OCI-LY7 (cell line): ENCODE measurements at places on chromosomes 2 and 18. TPM values are rescaled to one million over a fixed set of nuclear protein-coding genes. Genes with fewer than 3 reads are reported as not detected.

GRCh38 chr2:169819106-169819505, 5.6 kb downstream of the METTL5 start:
- no peak for DNase-seq

GRCh38 chr18:75365837-75366236, 61.7 kb downstream of the SMIM21 start:
- no peak for DNase-seq

DNA sequence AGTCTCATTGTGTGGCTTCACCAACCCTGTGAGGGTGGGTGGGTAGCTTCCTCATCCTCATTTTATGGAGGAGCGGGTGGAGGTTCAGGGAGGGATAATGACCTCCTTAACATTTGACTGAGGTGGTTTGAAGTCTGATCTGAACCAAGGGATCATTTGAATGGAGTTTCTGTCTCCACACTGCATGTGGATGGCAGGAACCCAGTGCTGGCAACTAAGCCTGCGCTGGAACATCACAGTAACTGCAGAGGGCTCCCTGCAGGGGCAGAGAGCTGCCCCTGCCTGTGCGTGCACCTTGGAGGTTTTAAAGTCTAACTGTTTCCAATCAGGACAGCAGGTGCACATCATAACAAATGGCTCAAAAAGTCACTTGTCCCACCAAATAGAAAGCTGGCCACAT, 3.3 kb downstream of the AGAP1 start:
- no peak for DNase-seq

GRCh38 chr18:55732227-55733106, 144.5 kb upstream of the TCF4 start:
- DNase-seq, result no peak

DNA sequence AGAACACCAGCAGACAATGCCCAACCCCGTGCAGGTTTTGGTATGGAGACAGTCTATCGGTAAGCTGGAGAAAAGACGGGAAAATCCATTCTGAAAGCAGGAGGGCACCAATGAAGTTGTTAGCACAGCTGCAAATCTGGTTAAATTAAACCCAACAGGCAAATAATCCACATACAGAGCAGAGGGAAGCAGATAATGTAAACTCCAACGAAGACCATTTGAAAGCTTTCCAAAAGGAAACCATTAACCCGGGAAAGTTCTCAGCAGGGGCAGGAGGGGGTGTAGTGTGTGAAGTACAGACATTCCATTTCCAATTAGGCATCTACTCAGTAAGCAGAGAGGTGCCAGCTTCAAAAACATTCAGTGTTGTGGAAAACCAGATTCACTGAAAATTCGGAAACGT, 10.3 kb downstream of the EDAR start:
- no peak for DNase-seq

GRCh38 chr2:196750291-196750923, 49.1 kb downstream of the GTF3C3 start:
- DNase-seq, result no peak

DNA sequence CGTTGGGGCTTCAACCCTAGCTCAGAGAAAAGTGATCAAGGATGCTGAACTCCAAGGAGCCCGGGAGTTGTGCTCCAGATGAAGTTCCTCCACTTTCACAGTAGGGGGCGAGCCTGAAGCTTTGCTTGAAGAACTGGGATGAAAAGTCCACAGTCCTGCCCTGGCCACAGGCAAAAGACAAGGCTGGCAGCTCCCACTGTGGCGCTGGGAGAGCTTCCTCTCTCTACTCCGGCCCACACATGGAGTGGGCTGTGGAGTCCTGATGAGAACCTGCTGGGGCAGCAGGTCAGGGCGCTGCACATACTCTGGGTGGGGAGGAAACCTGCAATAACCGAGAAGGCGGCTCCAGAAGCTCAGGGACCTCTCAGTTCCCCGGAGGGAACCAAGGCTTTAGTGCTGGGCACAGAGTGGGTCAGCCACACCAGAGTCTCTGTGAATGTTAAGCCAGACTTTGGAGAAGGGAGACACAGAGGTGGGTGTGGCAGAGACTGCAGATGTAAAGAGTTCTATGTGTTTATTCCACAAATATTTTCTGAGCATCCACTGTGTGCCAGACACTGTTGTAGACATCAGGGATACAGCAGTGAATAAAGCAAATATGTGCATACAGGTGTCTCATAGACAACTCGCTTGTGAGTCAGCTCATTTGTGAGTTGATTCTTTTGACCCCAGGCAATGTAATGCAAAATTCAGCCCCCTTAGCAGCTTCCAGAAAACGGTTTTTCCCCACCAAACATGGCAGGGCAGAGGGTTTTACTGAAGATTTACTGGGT, 48.0 kb upstream of the MRPL33 start:
- DNase-seq, result peak; percentile 42

DNA sequence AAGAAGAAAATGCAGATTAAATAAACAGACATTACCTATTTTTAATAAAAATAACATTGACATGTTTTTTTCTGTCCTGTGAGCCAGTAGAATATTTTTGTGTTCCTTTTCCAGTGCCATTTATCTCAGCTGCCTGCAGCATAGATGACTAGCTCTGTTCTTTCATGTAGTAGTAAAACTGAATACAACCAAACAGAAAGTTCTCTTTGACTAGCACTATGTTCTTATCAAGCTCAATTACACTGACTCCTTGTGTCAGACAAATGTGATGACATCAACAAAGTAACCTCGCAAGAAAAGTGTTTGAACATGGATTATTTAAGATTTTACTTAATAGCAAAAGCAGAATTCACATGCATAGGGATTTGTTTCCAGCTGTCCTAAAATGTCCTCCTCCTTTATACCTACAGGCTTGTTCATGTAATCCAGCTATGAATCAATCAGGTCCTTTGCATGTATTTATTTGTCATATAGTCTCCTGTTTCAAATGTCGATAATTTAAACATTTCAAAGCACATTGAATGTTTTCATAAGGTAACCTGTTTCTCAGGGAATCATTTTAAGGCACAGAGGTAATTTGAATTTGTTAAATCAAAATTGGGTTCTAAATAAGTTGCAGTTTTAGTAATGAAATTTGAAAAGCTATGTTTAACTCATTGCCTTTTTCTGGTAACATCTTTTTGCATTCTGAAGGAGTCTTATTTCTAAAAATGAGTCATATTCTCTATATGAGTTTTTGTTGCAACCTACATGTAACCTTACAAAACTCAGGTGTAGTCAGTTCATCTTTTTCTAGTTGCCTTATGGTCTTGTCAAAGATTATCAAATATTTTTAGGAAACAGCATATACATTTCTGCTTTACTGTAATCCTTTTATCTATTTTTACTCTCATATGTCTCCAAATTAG, 215.3 kb upstream of the GULP1 start:
- no peak for DNase-seq

DNA sequence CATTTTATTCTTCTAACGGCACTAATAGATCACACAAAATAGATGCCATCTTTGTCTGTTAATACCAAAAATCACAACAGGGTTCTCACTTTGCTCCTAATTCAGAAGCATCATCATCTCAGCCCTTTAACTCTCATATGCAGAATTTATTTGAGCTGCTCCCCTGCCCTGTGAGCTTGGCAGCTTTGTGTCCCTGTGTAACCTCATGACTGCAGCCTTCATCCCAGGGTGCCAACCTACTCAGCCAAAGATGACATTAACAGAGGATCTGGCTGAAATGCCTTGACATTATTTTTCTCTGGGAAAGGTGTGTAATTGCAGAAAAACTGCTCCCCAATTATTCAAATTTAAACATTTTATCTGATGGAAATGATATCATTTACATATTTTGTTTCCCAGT, 319.4 kb downstream of the NRXN1 start:
- no peak for DNase-seq

TYW5 gene
- 7.7 and 8.9 TPM in 2 replicates for total RNA-seq

DNA sequence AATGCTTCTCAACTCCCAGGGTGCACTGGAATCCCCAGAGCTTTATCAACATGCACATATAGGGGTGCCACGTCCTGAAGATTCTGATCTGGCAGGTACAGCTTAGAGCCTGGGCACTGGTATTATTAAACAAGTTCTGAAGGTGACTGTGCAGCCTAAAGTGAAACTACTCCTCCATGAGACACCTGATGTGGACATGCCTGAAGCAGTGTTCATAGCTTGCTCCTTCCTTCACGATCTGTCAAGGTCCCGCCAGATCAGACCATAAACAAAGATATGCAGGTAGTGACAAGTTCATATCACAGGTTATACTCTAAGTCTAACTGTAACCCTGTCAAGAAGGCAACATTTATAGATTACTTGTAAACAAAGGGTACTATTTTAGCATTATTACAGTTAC, 65.3 kb upstream of the DNER start:
- no peak for DNase-seq

INPP5D gene
- total RNA-seq, result 92.6 and 109 TPM in 2 replicates

- no peak for DNase-seq
Observed at GRCh38 chr2:180001726-180002125, 5.4 kb downstream of the CWC22 start.

DNA sequence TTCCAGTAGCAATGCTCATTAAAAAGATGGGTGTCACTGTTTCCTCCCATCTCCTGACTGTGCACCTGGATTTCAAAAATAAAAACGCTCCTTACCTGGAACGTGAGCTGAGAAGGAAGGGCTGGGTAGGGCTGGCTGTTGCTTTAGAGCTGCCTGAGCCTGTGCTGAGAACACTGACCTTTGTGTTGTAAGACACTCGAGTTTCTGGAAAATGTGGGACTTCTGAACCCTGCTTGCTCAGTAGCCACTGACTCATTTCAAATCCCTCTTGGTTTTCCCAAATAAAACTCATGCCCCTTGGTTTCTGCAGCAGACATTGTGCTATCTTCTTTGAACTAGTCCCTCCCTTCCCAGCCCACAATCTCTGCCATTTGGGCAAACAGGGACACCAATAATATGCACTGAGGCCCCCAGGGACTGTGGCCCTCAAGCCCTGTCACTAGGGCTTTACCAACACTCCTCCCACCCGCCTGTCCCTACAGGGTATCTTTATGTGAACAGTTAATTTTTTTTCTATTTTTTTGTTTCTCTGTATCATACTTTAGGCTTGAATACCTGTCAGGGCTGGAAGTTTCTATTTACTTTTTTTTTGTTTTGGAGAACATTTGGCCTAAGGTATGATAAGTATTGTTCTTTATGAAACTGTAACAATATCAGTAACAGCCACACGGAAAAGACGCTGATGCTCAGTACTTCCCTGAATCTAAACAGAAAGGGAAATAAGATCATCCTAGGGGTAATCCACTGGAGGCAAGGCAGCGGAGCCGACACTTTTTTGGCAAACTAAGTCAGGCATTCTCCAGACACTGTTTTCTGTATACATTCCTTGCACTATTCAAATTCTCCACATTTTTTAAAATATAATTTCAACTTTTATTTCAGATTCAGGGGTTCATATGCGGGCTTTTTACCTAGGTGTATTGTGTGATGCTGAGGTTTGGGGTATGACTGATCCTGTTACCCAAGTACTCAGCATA, 280.2 kb downstream of the STK39 start:
- no peak for DNase-seq

DNA sequence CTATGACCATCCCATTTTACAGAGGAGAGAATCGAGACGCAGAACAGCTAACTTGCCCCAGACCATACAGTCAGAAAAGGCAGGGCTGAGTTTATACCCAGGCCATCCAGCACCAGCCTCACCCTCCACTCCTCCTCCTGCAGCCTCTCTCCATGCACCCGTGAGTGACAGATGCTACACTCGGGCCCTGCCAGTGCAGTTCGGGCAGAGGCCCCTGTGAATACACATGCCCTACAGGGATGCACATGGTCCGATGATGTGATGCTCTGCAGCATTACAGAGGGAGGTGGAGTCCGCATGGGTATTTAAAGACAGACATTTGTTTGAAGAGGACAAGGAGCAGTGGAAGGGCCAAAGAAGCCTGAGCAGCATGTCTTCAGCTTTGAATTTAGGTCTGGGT, 75.1 kb upstream of the PXDN start:
- DNase-seq, result no peak
